ENCODE measurements at places on chromosomes 11 and 22. TPM values are rescaled to one million over a fixed set of nuclear protein-coding genes. Genes with fewer than 3 reads are reported as not detected.

DNA sequence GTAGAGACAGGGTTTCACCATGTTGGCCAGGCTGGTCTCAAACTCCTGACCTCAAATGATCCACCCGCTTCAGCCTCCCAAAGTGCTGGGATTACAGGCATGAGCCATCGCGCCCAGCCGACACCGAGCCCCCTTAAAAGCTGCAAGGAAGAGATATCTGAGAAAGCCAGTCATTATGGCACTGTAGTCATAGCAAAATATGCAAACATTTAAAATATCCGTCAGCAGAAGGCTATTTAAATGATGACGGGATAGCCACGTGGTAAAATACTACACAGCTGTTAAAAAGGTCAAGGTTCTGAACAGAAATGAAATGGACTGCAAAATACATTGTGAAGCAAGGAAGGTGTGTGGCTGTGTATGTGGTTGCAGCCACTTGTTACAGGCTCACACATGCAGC, 6.4 kb upstream of the CCDC88B start:
- no peak for DNase-seq

Gene MRPL23
- 292 TPM for total RNA-seq

GRCh38 chr22:47111626-47112581, 349.5 kb downstream of the TBC1D22A start:
- no peak for DNase-seq

Gene SERPING1
- 0.74 TPM for total RNA-seq

Gene TESMIN
- total RNA-seq, result not detected

DNA sequence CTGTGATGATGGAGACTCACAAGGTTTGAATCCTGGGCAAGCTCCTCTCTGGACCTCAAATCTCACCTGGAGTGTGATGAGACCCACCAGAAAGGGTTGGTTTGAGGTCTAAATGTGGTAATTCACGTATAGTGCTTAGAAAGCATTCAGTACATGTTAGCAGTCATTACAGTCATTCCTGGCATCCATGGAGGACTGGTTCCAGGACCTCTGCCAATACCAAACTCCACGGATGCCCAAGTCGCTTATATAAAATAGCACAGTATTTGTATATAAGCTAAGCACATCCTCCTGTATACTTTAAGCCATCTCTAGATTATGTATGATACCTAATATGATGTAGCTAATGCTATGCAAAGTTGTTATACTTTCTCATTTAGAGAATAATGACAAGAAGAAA, 67.6 kb upstream of the CYP2D6 start:
- no peak for DNase-seq

DNA sequence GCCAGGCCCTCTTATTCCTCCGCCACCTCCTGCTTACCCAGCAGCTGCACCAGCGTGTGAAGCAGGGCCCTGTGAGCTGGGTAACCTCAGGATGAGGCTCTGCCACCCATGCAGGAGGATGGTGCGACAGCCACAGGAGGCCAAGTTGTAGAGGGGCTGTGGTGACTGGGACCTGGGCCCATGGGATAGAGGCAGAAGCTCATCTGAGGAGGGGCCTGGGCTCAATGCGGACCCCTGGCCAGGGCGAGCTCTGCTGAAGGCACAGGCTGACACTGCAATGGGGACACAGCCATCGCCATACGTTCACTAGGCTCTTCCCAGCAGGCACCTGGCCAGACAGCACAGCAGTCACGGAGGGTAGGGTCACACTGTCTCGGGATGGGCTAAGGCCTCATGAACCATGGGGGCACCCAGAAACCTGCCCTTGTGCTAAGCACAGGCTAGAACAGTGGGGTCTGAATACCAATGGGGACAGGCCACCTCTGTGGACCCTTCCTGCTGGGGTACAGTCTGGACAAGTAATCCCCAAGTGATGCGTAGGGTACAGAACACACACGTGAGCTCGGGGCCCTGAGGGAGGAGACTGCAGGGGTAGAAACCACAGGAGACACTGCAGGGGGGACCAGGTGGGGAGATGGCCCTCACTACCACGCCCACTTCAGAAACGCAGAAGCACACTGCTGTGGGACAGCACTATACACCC, 35.3 kb downstream of the GNB1L start:
- no peak for DNase-seq

Gene DDIAS
- 30.1 TPM for total RNA-seq

DNA sequence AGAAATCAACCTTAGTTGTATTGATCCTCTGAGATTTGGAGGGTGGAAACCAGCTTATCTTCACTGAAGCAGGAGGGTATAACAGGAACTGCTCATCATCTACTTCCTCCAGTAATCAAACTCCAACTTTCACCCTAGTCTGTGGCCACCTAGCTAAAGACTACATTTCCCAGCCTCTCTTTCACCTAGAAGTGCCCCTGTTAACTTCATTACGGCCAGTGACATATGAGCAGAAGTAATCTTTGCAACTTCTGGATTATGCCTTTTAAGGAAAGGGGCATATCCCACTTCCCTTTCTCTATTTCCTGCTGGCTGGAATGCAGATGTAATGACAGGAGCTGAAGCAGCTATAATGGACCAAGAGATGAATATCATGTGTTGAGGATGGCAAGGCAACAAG, 7.6 kb upstream of the VPS37C start:
- DNase-seq, result no peak

Gene C1QTNF5
- not detected for total RNA-seq

- no peak for DNase-seq
These were observed 53.4 kb upstream of the HTATIP2 start for GRCh38 chr11:20310137-20310536.

- DNase-seq, result no peak
These were observed 804.3 kb downstream of the OPCML start for GRCh38 chr11:132728026-132728425.

GRCh38 chr11:39780131-39780530, 1679.3 kb downstream of the LRRC4C start:
- no peak for DNase-seq

- DNase-seq, result no peak
These were observed 81.2 kb downstream of the RASSF10 start for GRCh38 chr11:13090228-13090708.
